ENCODE measurements at places on chromosomes 5 and 9. TPM values are rescaled to one million over a fixed set of nuclear protein-coding genes. Genes with fewer than 3 reads are reported as not detected.

DNA sequence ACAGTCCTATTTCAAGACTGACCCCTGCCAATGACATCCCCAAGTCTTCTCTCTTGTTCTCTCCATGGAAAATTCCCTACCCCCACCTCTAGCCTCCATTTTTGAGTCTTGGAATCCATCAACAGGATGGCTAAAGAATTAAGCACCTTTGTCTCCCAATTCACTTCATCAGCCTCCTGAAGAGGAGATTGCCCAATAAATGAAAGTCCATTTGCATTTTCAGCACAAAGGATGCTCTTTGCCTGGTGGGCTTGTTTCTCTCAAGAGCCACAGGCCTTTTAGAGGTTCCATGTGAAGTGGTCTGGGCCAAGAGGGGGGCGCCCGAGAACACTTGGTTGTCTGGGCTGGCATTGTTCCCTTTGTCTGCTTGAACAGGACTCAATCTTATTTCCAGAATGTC, 12.6 kb downstream of the HSD17B3 start:
- H3K36me3 ChIP-seq = peaks cover 4% of the 10 kb centered on the region
- no peak overlapping the region for H3K4me3 ChIP-seq
- no peak overlapping the region for H3K27ac ChIP-seq

DNA sequence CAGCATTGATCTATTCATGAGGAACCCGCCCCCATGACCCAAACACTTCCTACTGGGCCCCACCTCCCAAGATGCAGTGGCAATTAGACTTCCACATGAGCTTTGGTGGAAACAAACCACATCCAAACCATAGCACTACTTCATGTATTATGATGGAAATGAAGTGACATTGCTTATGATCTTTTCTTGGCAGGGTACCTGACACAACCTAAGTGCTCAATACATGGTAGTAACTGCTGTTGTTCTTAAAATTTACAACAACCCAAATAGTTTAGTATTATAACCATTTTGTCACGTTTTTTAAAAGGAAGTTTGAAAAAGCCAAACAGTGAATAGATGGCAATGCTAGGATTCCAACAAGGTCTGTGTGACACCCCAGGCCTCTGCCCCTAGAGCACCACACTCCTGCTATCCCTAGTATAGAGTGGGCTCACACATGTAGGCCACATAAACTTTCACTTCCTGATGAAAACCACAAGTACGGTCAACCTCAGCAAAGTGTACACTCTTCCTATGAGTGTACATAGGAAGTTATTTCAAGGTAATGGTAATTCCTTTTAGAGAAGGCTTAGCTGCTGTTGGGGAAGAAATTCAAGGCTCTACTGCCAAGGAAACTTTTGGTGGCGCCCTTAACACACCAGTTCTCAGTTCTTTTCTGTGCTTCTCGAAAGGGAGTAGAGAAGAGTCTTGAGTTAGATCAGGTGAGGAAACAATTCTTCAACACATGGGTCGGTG, 97.6 kb downstream of the ARSB start:
- H3K27me3 ChIP-seq = no peaks in the 10 kb centered on the region
- no peak overlapping the region for H3K4me3 ChIP-seq
- H3K27ac ChIP-seq = no peak overlapping the region
- no peaks in the 10 kb centered on the region for H3K4me1 ChIP-seq
- DNase-seq = no peak

DNA sequence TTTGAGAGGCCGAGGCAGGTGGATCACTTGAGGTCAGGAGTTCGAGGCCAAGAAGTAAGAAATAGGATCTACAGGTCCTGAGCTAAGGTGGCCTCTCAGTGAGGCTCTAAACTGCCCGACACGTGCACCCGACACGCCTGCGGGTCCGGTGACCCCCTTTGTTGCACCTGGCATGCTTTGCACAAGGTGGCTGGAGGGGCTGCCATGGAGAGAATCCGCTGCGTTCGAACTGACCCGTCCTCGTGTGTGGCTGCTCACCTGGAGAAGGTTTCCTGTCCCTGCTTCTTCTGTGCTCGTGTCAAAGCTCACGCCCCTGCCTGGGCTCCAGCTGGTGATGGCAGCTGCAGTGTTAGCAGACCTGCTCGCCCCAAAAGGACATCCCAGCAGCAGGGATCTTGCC, 5.7 kb upstream of the OLFM1 start:
- no peaks in the 10 kb centered on the region for H3K4me1 ChIP-seq
- no peak overlapping the region for H3K27ac ChIP-seq
- H3K4me3 ChIP-seq = no peak overlapping the region
- DNase-seq = no peak

DNA sequence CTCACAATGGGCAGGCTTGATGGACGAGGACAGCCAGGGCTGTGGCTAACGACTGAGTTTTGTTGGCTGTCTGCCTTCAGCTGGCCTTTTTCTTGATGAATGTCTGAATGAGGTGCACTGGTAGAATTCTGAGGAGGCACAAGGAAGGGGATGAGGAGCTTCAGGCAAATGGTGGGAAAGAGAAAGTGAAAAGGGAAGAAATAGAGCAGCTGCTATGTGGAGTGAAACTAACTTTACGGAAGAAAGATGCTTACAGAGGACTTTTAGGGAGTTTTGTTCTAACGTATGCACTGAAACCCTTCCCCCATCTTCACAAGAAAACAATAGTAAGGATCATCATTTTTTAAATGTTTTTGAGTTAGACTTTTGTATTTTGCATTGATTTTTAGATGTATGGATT, 45.3 kb downstream of the OR2K2 start:
- no peaks in the 10 kb centered on the region for H3K36me3 ChIP-seq
- H3K27ac ChIP-seq = no peak overlapping the region
- DNase-seq = no peak
- H3K4me3 ChIP-seq = no peak overlapping the region

The FOXD4L6 gene
- 0.13 TPM for total RNA-seq

- H3K27ac ChIP-seq = no peak overlapping the region
- peaks cover 8% of the 10 kb centered on the region for H3K36me3 ChIP-seq
- no peak overlapping the region for H3K4me3 ChIP-seq
- H3K27me3 ChIP-seq = no peaks in the 10 kb centered on the region
These were observed 28.2 kb downstream of the C9orf152 start for GRCh38 chr9:110179734-110180133.
